Iris pigment epithelial cell (primary cell): ENCODE measurements at places on chromosomes 7 and 10.
A peak's percentile ranks its signal among the peaks of the same experiment; 100 is the strongest.

DNA sequence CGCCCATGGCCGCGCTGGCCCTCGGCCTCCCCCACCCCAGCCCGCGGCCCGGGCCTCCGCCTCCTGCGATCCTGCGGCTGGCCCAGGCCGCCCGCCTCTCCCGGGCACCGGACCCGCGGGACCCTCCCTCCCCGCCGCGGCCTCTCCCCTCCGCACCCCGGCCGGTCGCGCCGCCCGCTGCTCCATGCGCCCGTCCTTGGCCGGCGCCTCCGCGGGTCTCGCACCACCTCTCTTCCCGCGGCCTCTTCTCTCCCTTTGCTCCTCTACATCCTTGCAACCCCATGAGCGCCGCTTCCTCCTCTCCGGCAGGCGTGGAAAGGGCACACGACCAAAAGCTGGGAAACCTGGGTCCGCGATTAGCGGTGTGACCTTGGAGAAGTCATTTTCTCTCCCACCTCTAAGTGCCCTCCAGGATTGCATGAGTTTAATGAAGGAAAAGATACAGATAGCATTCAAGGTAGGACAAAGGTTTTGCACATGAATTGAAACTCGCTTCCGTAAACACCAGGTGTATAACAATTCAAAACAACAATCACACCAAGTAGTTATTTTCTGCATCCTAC is 448 bp upstream of the SRPK2 start:
- peak; percentile 53 for DNase-seq

DNA sequence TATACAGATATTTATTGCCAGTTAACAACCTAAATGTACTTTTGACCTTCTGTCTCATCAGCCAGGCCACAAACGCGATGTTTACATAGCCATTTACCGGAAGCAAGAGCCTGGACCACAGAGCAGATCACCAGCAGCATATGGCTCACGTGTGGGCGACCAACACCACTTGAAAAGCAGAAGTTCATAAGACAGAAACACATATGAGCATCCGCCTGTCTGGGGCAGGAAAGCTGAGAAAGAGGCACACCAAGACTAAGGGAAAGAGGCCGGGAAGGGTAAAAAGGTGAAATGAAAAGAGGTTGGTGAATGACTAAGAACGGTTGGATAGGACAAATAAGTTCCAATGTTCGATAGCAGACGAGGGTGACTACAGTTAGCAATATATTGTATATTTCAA is 1.3 kb downstream of the ABCB1 start:
- DNase-seq: peak; percentile 51

GRCh38 chr7:25259487-25260243 is 31.4 kb upstream of the NPVF start:
- DNase-seq: peak; percentile 80

DNA sequence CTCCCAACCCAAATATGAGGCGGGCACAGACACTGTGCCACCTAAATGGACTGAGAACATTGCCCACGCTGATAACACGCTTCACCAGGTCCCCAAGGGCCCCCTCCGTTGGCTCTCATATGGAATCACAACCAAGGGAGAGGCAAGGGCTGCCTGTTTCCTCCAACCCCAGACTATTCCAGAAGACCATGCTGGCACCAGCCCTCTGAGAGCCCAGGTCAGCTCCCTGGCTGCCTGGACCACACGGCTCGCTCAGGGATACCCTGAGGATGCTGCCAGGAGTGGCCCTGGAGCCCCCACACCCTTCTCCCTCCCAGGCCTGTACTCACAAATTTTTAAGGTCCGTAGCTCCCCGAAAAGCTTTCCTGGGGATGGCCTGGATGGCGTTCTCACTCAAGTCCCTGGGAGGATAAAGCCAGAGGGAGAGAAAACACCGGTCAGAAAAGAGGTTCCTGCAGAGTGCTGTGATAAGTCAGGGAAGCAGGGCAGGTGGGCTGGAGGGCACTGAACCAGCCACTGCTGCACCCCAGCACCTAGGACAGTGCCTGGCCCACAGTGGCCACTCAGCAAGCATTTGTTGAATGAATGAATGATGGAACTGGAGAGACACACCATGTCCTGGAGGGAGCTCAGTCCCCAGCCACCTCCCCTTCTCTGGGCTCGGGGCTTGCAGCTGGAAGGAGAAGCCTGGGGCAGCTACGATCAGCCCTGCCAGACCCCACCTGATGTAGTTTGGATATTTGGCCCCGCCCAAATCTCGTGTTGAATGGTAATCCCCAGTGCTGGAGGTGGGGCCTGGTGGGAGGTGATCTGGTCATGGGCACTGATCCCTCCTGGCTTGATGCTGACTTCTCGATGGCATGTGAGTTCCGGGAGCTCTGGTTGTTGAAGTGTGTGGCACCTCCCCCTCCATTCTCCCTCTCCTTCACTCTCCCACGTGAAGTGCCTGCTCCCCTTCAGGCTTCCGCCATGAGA is 119.8 kb downstream of the SLIT1 start:
- DNase-seq: no peak

- DNase-seq: no peak
These were observed 448 bp upstream of the PTER start for GRCh38 chr10:16436367-16436757.

DNA sequence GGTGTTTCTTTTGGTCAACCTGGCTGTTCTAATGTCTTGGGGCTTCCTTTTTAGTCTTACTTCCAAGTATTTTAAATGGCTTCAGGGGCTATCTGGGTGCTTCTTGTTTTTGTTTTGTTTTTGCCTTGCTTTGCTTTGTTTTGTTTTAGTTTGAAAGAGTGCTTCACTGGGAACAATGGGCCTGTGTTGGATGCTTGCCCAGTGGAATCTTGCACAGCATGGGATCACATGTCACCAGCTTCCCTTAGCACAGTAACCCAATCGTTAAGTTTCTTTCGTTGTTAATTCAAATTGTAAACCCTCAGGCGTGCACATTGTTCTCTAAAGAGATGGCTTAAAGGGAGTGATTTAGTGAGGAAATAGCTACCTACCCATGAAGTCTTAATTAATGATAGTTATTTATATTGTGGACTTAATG is 8.9 kb downstream of the COL17A1 start:
- peak; percentile 43 for DNase-seq

GRCh38 chr7:32524631-32525030 is 29.3 kb downstream of the AVL9 start:
- no peak for DNase-seq

DNA sequence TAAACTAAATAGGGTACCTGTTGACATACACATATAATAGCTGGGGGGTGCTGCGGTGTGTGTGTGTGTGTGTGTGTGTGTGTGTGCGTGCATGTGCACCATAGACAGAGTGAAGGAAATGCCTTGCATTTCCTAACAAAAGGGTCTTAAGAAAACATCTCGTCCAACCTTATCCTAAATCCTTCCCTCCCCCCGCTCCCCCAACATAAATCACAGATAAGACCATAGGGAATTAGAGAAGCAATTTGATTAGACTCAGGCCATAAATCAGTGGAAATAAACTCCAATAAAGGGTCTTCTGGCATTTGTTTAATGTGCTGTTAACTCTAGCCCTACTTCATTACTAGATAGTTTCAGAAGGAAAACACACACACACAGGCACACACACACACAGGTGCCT is 148.5 kb downstream of the PPP1R17 start:
- DNase-seq: no peak

- peak; percentile 55 for DNase-seq
These were observed 11.7 kb downstream of the POLL start for GRCh38 chr10:101576211-101576863.

- no peak for DNase-seq
These were observed 156.6 kb downstream of the ADRA2A start for GRCh38 chr10:111233439-111233838.

DNA sequence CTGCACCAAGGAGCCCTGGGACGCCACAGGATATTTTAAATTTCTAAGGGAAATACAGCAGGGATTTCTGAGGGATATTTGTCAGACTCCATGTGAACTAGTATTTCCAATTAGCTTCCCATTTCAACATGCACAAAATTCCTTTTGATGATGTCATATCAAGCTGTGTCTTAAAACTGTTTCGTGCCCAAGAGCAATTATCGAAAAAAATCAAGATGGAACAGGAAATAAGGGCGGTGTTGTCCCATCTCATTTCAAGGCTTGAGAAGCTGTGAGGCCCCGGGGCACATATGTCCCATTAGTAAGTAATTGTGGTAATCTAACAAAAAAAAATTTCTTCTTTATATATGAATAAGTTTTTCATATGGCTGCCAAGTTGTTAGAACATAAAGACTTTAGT is 47.4 kb downstream of the PPP1R17 start:
- no peak for DNase-seq

GRCh38 chr7:36440880-36441279 is 51.2 kb downstream of the ANLN start:
- peak; percentile 49 for DNase-seq

- no peak for DNase-seq
These were observed 10.1 kb upstream of the OPN4 start for GRCh38 chr10:86644152-86644793.

DNA sequence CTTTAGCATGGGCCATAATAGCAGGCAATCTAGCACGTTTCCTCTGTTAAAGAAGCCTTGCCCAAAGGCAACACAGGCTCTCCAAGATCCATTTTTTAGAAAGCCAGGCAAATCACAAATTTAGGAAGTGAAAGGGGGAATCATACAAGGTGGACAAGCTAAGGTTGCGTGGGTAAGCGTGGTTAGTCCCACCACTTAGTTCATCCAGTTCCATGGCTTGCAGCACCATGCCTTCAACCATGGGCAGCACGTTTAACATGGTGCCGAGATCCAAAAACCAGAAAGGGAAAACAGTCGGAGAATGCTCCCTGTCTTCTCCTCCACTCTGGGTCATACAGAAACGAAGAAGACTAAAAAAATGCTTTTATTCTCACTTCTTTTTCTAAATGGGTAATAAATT is 234.4 kb upstream of the IMMP2L start:
- peak; percentile 12 for DNase-seq

- DNase-seq: no peak
These were observed 14.6 kb downstream of the GBX1 start for GRCh38 chr7:151152643-151153513.

GRCh38 chr10:112917681-112918080 is 32.4 kb upstream of the TCF7L2 start:
- no peak for DNase-seq

DNA sequence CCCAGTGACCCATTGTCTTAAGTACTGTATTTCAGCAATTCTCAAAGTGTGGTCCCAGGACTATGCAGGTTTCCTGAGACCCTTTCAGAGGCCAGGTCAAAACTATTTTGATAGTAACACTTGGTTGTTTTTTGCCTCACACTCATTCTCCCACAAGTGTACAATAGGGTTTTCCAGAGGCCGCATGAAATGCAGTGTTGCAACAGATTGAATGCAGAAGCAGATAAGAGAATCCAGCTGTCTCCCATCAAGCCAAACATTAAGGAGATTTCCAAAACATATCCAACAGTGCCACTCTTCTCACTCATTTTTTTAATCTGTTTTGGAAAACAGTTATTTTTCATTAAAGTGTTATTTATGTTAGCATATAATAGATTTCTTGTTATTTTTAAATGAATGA is 20.0 kb downstream of the VKORC1L1 start:
- peak; percentile 53 for DNase-seq

- no peak for DNase-seq
These were observed 49.6 kb upstream of the UBN2 start for GRCh38 chr7:139181404-139181803.

GRCh38 chr7:90768301-90768700 is 172.2 kb downstream of the CDK14 start:
- DNase-seq: no peak

DNA sequence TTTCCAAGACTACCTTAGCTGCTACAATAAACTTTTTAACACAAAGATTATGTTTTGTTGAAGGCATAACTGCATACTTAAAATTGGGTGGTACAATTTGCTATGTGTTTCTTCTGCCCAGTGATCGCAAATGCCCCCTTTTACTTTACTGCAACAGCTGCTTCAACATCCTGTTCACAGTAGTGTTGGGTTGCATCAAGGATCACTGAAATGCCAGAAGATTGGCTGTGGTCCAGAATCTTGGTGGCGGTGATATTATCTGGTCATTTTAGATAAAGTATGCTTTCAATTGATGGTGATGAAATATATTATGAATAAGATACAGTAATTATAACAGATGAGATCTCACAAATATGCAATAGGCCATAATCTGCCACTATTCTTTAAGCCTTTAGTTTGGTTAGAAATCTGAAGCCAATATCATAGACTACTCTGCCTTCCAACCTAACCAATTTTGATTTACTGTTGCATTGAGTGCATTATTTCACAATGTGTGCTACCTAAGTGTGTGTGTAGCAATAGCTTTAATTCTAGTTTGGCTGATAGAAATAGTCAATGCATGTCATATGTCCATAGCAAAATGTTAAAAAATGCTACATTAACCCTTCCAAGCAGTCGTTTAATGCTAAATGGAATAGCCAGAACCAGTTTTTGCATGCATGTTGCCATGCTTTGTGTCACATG is 29.8 kb upstream of the ING3 start:
- no peak for DNase-seq

- DNase-seq: no peak
These were observed 192.7 kb downstream of the PTPRN2 start for GRCh38 chr7:158394936-158395335.

- no peak for DNase-seq
These were observed at the start of gene GPRIN2 for GRCh38 chr10:46556515-46557318. Gene GPRIN2, minus strand, starts transcription at chr10:46556658. Its CDS starts 5,922 bp downstream, at chr10:46550736.

DNA sequence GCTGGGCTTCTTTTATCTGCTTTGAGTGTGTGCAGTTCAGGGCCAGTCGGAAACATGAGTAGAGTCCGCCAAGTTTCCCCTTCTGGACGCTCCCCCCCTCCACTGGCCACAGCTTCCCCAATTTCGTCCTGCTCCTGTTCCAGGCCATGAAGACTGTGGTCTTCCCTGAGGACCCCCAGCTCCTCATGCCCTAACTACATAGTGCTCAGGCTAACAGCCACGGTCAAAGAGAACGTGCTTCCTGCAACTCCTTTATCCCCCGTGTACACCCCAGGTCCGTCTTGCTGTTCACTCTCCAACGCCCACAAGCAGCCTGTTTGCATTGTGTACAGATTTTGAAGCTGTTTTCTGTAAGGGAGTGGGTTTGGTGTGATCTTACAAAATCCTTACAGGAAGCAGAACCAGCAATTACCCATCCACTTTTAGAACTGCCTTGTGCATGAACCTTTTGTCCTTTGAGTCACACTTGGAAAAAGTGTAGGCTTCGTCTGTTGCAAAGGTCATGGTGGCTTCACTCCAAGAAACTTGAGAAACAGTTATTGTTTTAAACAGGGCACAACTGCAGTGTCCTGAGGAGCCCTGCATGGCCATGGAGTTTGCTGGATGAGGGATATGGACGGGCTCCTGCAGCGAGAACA is 77.0 kb upstream of the FAM20C start:
- peak; percentile 65 for DNase-seq

- no peak for DNase-seq
These were observed 125.6 kb upstream of the FRMD4A start for GRCh38 chr10:14456218-14456869.

GRCh38 chr7:150406567-150407421 is 27.7 kb downstream of the ZNF775 start:
- DNase-seq: peak; percentile 34

DNA sequence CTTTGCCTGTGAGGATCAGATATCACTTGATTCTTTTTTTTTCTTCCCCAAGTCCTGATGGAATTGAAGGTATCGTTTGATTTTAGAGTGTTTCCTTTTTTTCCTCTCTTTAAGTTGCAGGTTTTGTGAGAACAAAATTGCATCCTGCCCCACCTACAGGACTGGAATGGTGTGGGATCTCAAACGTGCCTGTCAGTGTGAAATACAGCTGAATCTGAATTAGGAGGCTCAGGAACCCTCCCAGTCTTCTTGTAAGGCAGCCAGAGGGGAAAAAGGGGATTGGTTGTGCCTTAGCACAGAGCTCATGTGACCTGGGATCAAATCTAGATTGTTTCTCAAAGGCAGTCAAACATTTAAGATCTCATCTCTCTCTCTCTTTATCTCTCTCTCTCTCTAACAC is 32.7 kb upstream of the KLHL7 start:
- no peak for DNase-seq
